Activated CD8-positive, alpha-beta T cell treated with anti-CD3 and anti-CD28 coated beads for 36 hours (primary cell): ENCODE measurements at places on chromosomes 13 and 19. TPM values are rescaled to one million over a fixed set of nuclear protein-coding genes. Genes with fewer than 3 reads are reported as not detected.

Gene PRSS57
- not detected for total RNA-seq

Gene TTYH1
- 0.70 TPM for total RNA-seq

Gene ZNF534
- not detected for total RNA-seq

Gene UBA52
- total RNA-seq = 1,795 TPM

Gene FGF21
- not detected for total RNA-seq

Gene PRR12
- 16.0 TPM for total RNA-seq

Gene MTRF1
- total RNA-seq = 22.6 TPM

Gene AMER2
- not detected for total RNA-seq

Gene CNMD
- total RNA-seq = not detected

Gene VMAC
- 2.5 TPM for total RNA-seq

- DNase-seq = no peak
Measured at GRCh38 chr13:106417467-106418110, 117.9 kb downstream of the EFNB2 start.

DNA sequence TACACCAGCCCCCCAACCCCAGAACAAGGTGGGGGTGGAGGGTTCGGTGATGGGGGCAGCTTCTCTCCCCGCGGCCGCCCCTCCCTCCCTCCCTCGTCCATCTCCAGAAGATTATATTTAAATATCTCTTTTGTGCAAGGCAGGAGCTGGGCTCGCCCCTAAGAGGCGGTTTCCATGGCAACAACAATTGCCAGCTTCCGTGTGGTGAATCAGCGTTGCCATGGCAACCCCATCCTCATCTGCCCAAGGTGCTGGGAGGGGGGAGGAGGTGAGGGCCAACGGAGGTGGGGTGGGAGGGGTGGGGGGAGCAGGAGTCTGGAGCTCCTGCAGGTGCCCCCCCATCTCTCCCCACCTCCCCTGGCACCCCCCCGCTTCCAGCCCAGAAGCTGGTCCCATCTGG, 46.4 kb downstream of the CELF5 start:
- peak; percentile 82 for DNase-seq

GRCh38 chr13:26584713-26585112, 27.2 kb downstream of the WASF3 start:
- no peak for DNase-seq

GRCh38 chr19:50489461-50490011, 12.9 kb upstream of the GARIN5A start:
- DNase-seq = no peak

DNA sequence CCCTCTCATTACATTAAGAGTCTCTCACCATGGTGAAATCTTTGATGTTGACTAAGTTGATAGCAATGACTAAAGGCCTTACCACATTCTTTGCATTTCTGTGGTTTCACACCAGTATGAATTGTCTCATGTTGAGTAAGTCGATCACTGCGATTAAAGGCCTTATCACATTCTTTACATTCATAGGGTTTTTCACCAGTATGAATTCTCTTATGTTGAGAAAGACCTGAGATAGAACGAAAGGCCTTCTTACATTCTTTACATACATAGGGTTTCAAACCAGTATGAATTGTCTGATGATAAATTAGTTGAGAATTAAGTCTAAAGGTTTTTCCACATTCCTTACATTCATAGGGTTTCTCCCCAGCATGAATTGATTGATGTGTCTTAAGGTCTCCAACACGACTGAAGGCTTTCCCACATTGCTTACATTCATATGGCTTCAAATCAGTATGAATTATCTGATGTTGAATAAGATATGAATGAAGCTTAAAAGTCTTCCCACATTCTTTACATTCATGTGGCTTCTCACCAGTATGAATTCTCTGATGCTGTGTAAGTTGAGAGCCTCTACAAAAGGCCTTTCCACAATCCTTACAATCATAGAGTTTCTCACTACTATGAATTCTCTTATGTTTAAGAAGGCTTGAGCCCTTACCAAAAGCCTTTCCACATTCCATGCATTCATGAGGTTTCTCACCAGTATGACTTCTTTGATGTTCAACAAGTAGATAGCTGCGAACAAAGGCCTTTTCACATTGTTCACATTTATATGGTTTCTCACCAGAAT, 45.6 kb downstream of the ZNF283 start:
- no peak for DNase-seq

- no peak for DNase-seq
Measured at GRCh38 chr13:43698758-43699157, 88.0 kb downstream of the ENOX1 start.

DNA sequence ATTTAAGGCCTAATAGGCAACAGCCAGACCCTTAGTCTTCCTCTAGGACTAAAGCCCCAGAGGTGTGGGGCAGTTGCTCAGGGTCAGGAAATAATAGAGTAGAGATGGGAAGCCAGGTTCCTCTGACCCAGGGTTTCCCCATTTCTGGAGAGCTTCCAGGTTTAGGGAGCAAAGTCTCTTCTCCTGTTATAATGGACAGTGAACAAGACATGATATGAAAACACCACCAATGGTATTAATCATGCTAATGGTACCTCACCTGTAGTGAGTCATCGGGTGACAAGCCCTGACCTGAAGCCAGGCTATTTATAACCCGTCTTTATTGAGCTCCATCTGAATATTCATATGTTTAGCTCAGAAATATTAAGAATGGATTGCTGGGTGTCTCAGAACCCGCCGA, 24.6 kb downstream of the BICRA start:
- DNase-seq = no peak

GRCh38 chr13:85742355-85742754, 56.9 kb downstream of the SLITRK6 start:
- DNase-seq = no peak

DNA sequence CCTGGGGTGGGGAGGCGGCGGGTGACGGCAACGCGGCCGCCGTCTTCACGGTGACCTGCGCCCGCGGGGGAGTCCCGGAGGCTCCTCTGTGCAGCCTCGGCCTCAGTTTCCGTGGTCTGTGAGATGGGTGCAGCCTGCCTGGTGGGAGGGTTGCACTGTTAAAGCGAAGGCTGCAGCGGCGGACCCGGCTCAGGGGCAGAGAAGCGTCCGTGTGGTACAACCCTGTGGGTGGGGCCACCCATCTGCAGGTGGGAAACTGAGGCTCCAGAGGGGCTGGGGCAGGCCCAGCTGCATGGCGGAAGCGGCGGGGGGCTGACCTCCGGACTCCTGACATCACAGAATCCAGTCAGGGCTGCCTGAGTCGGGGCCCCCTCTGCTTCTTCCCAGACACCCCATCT, 481 bp downstream of the FGF22 start:
- DNase-seq = no peak

GRCh38 chr19:44785993-44786392, 8.3 kb downstream of the CBLC start:
- DNase-seq = no peak

GRCh38 chr13:63731896-63732295, 2316.2 kb upstream of the PCDH20 start:
- no peak for DNase-seq

GRCh38 chr19:33878910-33879810, 82.5 kb downstream of the KCTD15 start:
- no peak for DNase-seq

DNA sequence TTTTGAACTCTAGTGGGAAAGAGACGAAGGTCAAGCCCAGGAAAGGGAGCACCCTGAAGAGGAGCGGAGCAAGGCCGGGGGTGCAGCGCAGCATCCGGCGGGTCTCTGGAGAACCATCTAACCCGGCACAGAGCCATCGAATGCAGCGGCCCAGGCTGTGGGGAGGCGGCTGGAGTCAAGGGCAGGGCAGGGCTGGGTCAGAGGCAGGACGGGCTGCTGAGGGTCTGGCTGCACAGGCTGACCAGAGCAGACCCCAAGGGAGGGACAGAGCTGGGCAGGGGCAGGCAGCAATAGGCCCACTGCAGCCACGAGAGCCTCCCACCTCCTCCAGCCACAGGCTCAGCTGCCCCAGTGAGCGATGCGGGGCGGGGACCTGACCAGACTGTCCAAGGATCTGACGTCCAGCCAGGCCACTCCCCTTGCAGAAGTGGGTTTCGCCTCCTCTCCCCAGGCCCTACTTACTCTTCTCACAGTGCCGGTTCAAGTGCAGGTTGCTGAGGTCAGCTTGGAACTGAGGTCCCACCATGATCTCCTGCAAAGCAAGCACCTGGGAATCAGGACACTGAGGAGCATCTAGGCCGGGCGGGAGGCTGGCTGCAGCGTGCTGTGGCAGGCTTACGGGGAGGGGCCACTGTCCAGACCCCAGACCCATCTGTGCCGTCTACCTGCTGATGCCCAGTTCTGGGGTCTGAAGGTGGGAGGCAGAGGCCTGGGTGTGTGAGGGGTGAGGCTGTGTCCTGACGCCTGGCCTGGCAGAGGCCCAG, 19.2 kb downstream of the MIER2 start:
- no peak for DNase-seq

- no peak for DNase-seq
Measured at GRCh38 chr13:35769812-35770211, 293.3 kb upstream of the MAB21L1 start.

DNA sequence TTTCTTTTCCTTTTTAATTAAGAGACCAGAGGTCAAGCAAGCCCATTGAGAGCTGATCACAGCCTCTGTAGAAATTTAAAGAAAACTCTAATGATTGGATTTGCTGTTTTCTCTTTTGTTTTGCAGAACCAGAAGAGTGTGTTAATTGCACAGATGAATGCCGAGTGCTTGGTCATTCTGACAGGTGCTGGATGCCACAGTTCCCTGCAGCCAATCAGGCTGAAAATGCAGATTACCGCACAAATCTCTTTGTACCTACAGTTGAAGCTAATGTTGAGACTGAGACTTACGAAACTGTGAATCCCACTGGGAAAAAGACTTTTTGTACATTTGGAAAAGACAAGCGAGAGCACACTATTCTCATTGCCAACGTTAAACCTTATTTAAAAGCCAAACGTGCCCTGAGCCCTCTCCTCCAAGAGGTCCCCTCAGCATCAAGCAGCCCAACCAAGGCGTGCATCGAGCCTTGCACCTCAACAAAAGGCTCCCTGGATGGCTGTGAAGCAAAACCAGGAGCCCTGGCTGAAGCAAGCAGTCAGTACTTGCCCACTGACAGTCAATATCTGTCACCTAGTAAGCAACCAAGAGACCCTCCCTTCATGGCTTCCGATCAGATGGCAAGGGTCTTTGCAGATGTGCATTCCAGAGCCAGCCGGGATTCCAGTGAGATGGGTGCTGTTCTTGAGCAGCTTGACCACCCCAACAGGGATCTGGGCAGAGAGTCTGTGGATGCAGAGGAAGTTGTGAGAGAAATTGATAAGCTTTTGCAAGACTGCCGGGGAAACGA, 93.1 kb downstream of the PCDH17 start:
- no peak for DNase-seq

GRCh38 chr13:38301236-38301635, 48.4 kb upstream of the UFM1 start:
- DNase-seq = no peak

DNA sequence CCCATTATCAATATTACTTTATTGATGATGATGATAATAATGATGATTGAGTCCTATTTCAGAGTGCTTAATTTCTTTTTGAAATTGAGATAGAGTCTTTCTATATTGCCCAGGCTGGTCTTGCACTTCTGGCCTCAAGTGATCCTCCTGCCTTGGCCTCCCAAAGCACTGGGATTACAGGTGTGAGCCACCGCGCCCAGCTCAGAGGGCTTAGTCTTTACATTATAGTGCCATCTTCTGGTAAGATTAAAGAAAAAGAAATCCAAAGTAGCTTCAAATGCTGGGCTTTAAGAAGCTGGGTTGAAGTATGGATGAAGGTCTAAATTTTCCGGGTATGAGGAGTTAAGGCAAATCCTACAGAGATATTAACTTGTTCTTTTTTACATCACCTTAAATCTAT, 3.4 kb upstream of the ZNF333 start:
- DNase-seq = peak; percentile 49

- DNase-seq = no peak
Measured at GRCh38 chr19:30646806-30647205, 274.6 kb downstream of the ZNF536 start.
